ENCODE measurements at places on chromosomes 6 and 20. TPM values are rescaled to one million over a fixed set of nuclear protein-coding genes. Genes with fewer than 3 reads are reported as not detected.
A peak's percentile ranks its signal among the peaks of the same experiment; 100 is the strongest.

- no peak overlapping the region for H3K4me3 ChIP-seq
- no peak overlapping the region for H3K27ac ChIP-seq
- no peaks in the 10 kb centered on the region for H3K27me3 ChIP-seq
- no peak for DNase-seq
Measured at GRCh38 chr6:158556113-158556512, 3.8 kb upstream of the TMEM181 start.

GRCh38 chr20:58986968-58987517 is 6.0 kb downstream of the NELFCD start:
- no peak overlapping the region for H3K4me3 ChIP-seq
- peaks cover 11% of the 10 kb centered on the region for H3K36me3 ChIP-seq
- no peak for DNase-seq
- H3K27me3 ChIP-seq, result no peaks in the 10 kb centered on the region
- peaks cover 7% of the 10 kb centered on the region for H3K4me1 ChIP-seq

DNA sequence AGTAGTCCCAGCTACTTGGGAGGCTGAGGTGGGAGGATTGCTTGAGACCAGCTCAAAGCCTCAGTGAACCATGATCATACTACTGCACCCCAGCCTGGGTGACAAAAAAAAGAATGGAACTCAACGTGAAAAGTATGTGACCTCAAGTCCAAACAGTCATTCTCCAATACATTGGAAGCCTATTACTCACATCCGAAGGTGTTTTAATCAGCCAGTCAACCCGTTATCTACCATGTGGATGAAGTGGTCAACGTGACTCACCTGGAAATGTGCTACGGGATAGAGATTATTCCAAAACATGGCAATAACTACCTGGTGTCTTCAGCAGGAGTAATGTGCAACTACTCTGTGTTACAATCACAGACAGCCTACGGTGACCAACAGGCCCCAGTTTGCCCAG is 85.8 kb upstream of the TOP1 start:
- H3K4me1 ChIP-seq, result no peaks in the 10 kb centered on the region
- no peaks in the 10 kb centered on the region for H3K27me3 ChIP-seq
- H3K36me3 ChIP-seq, result no peaks in the 10 kb centered on the region
- no peak overlapping the region for H3K4me3 ChIP-seq
- DNase-seq, result no peak

DNA sequence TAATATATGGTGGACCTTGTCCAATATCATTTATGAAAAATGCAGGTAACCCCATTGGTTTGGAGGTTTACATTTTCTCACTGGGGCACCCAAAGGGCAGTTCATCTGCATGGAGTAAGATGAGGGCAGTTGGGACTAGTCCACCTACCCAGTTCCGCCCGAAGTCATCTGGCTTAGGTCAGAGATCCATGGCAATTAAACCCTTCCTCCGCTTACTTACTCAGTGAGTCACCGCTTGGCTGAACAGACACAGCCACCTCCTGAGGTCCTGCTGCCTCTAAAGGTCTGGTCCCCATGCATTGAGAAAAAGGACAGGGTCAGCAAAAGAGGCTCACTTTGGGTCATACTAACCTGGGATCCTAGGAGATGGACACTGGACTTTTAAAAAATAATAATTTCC is 102.9 kb upstream of the PRL start:
- H3K36me3 ChIP-seq, result no peaks in the 10 kb centered on the region
- H3K27ac ChIP-seq, result no peak overlapping the region
- no peaks in the 10 kb centered on the region for H3K27me3 ChIP-seq
- H3K4me3 ChIP-seq, result no peak overlapping the region

DNA sequence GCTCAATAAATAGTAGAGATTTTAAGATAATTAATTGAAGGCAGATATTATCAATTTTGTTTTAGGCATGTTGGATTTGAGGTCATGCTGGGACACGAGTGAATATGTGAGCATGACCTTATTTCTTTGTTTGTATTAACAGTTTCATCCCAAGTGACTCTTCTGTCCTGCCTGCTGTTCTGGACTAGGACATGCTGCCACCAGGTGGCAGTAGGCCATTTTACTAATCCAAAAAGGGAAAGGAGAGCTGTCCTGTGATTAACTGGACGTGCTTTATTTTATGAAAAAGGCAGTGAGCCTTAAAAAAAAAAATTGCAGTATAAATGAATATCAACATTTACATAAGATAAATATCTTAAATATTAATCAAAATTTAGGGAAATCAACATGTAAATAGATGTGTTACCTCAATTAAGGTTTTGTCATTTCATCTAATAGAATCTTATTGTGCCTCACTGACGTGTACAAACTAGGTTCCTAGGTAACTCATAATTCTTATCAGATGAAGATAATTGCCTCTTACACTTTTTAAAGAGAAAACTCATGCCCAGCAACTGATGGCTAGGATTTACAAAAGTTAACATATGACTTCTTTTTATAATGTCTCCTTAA is 49.8 kb downstream of the FRK start:
- no peaks in the 10 kb centered on the region for H3K4me1 ChIP-seq
- H3K36me3 ChIP-seq, result no peaks in the 10 kb centered on the region
- H3K4me3 ChIP-seq, result no peak overlapping the region
- H3K27ac ChIP-seq, result peak overlapping the region; percentile 29
- no peaks in the 10 kb centered on the region for H3K27me3 ChIP-seq
- DNase-seq, result peak; percentile 82

GRCh38 chr6:149825292-149825691 is 38.9 kb downstream of the LRP11 start:
- H3K4me1 ChIP-seq, result no peaks in the 10 kb centered on the region
- H3K27me3 ChIP-seq, result no peaks in the 10 kb centered on the region
- no peaks in the 10 kb centered on the region for H3K36me3 ChIP-seq

GRCh38 chr6:56033401-56033800 is 158.0 kb upstream of the BMP5 start:
- no peak overlapping the region for H3K4me3 ChIP-seq
- no peaks in the 10 kb centered on the region for H3K36me3 ChIP-seq
- DNase-seq, result no peak
- no peak overlapping the region for H3K27ac ChIP-seq

- H3K27ac ChIP-seq, result no peak overlapping the region
- no peaks in the 10 kb centered on the region for H3K4me1 ChIP-seq
- DNase-seq, result no peak
- no peaks in the 10 kb centered on the region for H3K27me3 ChIP-seq
- H3K36me3 ChIP-seq, result no peaks in the 10 kb centered on the region
- H3K4me3 ChIP-seq, result no peak overlapping the region
Measured at GRCh38 chr6:141261016-141261671, 871.6 kb upstream of the GJE1 start.

The HLA-DQB1 gene
- total RNA-seq, result 13.8 TPM

The BPIFA3 gene
- total RNA-seq, result not detected

The GINM1 gene
- 58.9 TPM for total RNA-seq
